ENCODE measurements at places on chromosomes 12 and 14.

GRCh38 chr14:80315681-80316080, 104.4 kb upstream of the DIO2 start:
- no peak for DNase-seq

DNA sequence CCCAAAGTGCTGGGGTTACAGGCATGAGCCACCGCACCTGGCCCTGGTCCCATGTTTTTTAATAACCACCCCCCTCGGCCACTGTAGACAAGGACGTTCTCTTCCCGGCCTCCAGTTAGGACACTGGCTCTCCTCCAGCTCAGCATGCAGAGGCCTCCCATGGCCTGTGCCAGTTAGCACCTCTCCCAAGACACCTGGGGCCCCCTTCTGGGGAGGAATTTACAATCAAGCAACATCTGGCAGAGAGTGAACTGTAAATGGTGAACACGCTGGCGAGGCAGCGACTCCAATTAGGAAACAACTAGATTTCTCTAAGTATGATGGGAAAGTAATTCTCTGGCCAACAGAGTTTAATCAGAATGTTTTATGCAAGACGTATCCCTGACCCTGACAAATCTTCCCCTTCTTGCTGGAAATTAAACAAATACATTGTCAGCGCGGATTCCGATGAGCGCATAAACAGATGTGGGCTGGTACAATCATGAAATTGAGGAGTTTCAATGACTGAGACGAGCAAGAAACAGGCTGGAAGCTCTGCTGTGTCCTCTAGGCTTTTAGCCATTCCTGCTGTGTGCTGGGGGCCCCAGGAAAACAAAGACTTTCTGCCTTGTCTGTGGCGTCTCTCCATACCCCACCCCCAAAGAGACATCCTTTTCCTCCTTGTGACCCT, 61.7 kb upstream of the DLK1 start:
- DNase-seq = no peak

- no peak for DNase-seq
These were observed 12.8 kb downstream of the SH2B3 start for GRCh38 chr12:111418594-111418880.

GRCh38 chr14:49999146-49999761, 106.4 kb downstream of the ARF6 start:
- no peak for DNase-seq

DNA sequence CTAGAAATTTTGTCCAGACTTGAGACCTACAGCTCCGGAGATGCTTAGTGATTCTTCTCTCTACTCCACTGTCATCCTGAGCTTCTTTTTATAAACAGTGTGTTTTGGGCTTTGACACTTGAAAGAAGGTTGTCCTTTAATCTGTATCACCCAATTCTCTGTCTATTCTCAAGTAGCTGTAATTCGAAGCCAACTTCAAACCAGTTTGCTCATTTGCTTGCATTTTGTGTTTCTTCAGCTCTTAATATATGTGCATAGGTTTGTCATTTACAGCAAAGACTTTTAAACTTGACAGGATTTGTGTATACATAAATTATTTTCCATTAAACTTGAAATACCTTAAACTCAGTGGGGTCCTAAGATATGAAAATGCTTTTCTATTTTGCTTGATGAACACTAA, 16.4 kb upstream of the MYBPC1 start:
- no peak for DNase-seq

All from NCI-H2171 treated with DMSO at 0.1 percent for 48 hours (cell line).